ENCODE measurements at places on chromosomes 12 and 14.

- DNase-seq = no peak
These were observed 36.9 kb upstream of the ATP23 start for GRCh38 chr12:57904426-57904825.

- no peak for DNase-seq
These were observed 295.6 kb downstream of the PCNX1 start for GRCh38 chr14:71202881-71203280.

DNA sequence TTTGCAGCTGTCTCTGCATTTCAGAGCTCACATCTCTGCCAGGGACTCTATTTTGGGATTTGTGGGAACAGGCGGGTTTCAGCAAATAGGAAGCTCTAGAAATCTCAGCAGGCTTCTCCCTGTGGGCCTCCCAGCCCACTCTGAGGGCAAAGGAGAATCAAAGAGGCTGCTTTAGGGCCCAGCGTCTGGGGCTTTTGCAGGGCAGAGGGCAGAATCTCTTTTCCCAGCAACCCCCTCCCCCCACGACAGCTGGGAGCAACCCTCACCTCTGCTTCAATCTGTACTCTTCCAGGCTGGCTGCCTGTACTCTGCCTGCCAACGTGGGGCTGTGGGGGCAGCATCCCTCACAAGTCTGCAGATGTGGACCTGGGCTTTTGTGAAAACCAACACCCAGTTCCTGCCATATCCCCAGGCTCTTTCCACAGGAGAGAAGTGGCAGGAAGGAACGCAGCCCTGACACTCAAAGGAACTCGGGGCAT is 529.6 kb upstream of the TBX3 start:
- DNase-seq = no peak

GRCh38 chr14:55807053-55807880 is 227.3 kb downstream of the KTN1 start:
- DNase-seq = peak; percentile 62

- no peak for DNase-seq
These were observed 23.7 kb downstream of the HEBP1 start for GRCh38 chr12:12976366-12976765.

DNA sequence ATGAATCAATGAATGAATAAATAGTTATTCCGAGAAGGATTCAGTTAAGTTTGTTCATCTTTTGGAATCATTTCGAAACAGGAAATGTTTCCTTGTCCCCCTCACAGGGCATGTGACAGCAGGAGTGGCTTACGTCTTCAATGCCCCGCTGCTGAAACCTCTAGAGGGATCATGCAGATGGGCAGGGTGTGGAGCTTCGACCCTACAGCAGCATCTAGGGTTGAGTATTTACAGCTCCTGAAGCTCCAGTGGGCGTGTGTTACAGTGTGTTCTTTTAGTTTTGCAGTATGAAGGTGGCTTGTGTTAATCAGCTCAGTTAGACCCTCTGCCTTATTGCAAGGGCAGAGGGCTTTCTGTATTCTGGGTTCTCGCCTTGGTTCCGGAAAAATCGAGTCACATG is 2.6 kb downstream of the NAV3 start:
- no peak for DNase-seq

DNA sequence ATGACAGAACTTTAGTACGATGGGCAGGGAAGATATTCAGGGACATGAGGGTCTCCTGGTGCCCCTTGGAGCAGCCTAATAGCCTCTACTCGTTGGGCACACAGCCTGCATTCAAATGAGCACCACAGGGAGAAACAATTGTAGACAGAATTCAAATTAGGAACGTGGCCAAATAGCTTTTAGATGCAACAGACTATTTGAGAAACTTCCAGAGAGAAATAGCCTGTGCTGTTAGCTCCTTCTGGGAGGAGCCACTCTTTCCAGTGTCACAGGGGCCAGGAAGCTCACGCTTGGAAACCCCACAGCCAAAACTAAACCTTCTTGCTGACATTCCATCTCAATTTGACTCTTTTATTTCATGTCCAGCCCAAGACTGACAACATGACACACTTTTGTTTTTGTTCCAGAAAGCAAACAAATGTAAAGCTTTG is 114.5 kb downstream of the RPAP3 start:
- no peak for DNase-seq

- DNase-seq = no peak
These were observed at the start of gene VSIG10 for GRCh38 chr12:118103601-118104382. VSIG10 (minus strand) TSS chr12:118104011; CDS start chr12:118103671, 340 bp downstream.

GRCh38 chr12:111788178-111788654 is 21.5 kb downstream of the ALDH2 start:
- DNase-seq = no peak

GRCh38 chr12:104204690-104205480 is 10.7 kb upstream of the TXNRD1 start:
- no peak for DNase-seq

- DNase-seq = no peak
These were observed 619 bp downstream of the ERC1 start for GRCh38 chr12:991350-992333.

GRCh38 chr14:67650151-67650550 is 24.3 kb downstream of the VTI1B start:
- no peak for DNase-seq

DNA sequence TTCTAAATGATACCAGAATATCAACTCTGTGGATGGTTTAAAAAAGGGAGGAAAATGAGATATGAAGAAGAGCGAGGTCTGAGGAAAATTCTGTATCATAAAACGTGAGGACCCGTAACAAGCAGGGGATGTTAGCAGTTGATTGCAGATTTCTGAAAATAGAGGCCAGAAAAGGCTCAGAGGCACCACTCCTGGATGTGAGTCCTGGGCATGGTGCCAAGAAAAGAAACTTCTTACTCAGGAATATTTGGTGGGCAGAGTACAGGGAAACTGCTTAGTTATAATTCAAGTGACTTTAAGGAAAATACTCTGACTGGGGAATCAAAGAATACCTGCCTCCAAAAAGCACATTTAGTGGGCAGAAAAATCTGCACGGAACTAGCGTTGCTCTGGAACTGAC is 85.5 kb downstream of the PRICKLE1 start:
- no peak for DNase-seq

- DNase-seq = no peak
These were observed 33.5 kb downstream of the CFL2 start for GRCh38 chr14:34680806-34681479.

- no peak for DNase-seq
These were observed 4.7 kb upstream of the IPO8 start for GRCh38 chr12:30700216-30700900.

DNA sequence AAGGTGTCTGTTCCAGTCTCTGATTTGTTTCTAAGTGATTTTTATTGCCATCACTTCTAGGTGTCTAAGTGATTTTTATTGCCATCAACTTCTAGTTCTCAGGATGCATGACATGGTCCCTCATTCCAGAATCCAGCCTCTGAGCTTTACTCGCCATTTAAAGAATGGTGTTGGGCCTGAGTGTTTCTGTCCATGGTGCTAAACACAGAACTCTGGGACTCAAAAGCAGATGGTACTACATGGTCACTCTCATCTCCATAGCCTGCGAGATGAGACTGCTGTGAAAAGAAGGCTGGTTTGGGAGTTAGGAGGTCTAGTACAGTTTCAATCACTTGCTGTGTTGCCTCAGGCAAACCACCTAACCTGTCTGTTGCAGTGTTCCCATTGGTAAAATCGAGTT is 276.6 kb downstream of the NRXN3 start:
- DNase-seq = no peak

DNA sequence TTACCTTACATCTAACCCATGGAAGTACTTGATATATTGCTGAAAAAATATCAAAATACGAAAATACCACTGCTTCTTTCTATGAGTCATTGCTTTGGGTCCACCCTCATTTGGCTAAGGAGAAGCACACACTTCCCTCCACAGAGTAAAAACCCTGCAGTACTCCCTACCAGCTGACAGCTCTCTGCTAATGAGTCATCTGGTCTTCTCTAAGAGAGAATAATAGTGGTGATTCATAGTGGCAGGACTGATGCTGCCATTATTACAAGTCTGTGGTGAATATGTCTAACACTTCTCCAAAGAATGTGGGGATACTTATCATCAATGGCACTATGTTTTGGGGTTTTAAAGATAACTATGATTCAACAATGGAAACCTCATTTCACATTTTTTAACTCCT is 90.7 kb downstream of the PPFIA2 start:
- no peak for DNase-seq

GRCh38 chr12:104638851-104639240 is 182.1 kb downstream of the CHST11 start:
- DNase-seq = no peak

GRCh38 chr14:77045238-77046162 is 17.0 kb upstream of the IRF2BPL start:
- DNase-seq = no peak

DNA sequence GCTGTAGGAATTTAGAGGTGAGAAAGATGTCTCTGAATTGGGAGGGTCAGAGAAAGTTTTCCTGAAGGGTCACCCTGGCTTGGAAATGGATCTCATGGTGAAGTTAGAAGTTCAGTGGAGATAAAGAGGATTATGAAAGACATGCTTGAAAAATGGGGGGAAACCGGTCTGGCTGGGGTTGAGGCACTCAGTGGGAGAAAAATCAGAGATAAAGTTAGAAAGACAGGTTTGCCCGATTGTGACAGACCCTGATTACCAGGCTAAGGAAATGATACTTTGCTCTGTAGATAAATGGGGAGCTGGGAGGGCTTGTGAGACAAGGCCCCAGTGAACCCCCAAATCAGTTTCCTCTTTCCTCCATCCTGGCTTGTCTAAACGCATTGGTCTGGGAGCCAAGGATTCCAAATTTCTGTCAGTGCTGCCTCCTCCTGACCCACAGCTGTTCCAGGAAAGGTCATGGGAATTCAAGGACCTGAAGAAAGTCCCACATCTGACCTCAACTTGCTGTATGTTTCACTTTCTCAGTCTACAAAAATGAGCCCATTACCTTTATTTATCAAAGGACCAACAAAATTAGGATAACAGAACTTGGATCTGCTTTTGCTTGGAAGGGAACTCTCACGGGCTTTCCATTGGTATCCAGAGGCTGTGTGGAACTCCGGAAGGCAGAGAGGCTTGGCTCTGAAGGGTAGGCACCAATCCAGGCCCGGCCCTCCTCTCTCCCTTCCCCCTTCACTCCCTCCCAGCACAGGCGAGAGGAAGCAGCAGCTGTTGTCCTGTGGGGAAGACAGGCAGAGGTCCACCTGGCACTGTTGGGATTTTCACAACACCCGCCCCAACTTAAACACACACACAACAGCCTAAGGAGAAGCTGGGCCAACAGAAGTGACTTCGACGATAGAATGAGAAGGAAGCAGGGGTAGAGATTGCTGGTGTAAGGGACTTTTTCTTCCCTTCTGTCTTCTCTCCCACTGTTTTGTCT is 3.4 kb upstream of the RNASE7 start:
- DNase-seq = no peak

DNA sequence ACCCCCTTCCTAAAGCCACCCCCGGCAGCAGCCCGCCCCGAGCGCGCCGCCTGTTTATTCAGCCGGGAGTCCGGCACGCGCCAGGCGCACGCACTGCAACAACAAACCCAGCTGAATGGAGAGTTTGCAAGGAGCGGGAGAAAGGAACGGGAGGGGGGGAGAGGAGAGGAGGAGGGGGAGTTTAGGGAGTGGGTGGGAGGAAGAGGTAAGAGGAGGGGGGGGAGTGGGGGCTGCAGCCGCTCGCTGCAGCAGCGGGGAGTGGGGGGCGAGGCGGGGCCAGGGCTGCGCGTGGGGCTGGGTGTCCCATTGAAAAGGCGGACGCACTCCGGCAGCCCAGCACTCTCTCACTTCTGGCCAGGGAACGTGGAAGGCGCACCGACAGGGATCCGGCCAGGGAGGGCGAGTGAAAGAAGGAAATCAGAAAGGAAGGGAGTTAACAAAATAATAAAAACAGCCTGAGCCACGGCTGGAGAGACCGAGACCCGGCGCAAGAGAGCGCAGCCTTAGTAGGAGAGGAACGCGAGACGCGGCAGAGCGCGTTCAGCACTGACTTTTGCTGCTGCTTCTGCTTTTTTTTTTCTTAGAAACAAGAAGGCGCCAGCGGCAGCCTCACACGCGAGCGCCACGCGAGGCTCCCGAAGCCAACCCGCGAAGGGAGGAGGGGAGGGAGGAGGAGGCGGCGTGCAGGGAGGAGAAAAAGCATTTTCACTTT is at the start of gene ASCL1:
Gene ASCL1 (plus strand): TSS at position 336 of the 712 bp plus-strand sequence. CDS start 571 bp downstream, outside the sequence.
- DNase-seq = no peak

- DNase-seq = no peak
These were observed 628 bp upstream of the CAPRIN2 start for GRCh38 chr12:30755395-30755762.

- DNase-seq = no peak
These were observed 21.0 kb downstream of the ASPG start for GRCh38 chr14:104106471-104106991.

DNA sequence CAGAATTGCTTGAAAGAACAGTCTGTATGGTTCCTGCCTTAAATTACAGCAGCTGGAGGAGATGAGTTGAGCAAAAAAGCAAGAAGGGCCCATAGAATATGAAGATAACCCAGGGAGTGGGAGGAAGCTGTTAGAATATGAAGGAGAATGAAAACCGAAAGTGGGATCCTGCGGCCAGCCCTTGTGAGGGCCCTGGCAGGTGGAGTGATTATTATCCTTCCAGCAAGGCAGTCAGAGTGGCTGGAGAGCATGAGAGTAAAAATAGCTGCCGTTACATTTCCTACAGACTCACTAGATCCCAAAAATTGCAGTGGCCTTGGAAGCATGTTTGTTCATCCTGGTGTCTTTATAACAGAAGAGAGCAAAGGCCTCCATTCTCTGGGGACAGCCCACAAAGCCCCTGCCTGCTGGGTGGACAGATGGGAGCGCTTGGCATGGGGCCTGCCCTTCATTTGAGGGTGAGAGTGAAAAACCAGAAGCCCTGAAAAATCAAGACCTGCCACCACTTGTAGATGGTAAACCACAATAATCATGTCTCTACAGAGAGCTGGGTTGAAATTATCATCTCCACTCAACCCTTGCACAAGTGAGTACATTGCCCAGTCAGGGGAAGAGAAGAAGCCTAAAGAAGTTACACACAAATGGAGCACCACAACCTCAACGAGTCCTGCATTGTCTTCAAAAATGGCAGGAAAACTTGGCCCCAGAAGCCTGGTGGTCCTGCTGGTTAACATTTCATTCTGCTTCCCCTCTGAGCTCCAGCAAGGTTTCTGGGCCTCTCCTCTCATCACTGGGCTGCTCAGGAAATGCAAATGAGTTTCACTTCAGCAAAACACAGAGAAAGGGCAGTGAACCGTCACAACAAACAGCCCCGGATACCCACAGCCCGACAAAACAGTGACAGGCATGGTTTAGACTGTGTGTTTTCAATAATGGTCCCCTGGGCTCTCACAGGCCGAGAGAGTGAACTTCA is 20.5 kb downstream of the ZDHHC22 start:
- peak; percentile 45 for DNase-seq

DNA sequence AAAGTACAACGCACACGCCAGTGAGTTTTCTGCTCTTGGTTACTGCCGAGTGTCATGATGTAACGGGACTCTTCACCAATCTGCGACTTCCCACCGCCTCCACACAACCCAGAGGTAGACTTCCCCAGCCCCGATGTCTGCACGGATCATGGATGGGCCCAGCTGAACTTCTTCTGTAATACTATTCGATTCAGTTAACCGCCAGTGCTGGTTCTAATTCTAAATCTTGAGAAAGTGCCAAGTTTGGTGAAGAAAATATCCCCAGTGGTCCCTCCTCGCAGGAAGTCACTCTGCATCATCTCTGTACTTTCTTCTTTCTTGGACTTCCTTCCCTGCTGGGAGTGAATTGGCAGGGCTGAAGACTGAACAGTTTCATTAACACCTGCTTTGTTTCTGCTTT is 77.6 kb upstream of the SLC35F4 start:
- no peak for DNase-seq

GRCh38 chr14:68685419-68686204 is 107.3 kb downstream of the ZFP36L1 start:
- peak; percentile 76 for DNase-seq

Measured in effector CD4-positive, alpha-beta T cell (primary cell).